ENCODE measurements at places on chromosomes 11 and 22. TPM values are rescaled to one million over a fixed set of nuclear protein-coding genes. Genes with fewer than 3 reads are reported as not detected.

DNA sequence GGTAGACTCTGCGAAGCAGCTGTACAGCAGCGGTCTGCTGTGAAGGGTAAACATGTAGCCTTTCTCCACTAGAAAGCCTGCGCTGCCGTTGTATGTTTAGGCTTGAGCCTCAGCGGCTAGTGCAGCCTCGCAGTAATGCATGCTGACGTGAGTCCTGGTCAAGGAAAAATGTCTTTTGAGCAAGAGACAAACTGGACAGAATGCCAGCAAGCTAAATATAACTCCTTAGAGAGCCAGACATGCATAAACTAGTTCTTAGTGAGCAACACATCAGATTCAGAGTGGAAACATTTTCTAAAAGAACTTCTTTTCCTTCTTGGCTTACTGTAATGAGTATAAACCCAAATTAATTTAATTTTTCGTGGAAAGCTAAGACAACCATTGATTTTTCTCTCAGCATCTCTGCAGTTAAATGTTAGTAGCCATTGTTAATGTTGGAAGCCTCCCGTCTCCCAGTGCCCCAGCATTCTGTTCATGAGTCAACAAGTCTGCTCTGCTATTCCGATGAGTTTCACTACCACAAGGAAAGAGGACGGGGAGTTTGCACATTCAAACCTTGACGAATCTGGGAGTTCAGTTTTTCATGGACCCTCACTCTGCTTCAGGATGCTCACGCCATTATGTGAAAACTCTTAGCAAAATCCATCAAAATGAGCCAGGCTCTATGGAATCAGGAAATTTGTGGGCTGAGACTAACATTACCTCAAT is 51.4 kb downstream of the JAM3 start:
- DNase-seq: peak; percentile 82

DNA sequence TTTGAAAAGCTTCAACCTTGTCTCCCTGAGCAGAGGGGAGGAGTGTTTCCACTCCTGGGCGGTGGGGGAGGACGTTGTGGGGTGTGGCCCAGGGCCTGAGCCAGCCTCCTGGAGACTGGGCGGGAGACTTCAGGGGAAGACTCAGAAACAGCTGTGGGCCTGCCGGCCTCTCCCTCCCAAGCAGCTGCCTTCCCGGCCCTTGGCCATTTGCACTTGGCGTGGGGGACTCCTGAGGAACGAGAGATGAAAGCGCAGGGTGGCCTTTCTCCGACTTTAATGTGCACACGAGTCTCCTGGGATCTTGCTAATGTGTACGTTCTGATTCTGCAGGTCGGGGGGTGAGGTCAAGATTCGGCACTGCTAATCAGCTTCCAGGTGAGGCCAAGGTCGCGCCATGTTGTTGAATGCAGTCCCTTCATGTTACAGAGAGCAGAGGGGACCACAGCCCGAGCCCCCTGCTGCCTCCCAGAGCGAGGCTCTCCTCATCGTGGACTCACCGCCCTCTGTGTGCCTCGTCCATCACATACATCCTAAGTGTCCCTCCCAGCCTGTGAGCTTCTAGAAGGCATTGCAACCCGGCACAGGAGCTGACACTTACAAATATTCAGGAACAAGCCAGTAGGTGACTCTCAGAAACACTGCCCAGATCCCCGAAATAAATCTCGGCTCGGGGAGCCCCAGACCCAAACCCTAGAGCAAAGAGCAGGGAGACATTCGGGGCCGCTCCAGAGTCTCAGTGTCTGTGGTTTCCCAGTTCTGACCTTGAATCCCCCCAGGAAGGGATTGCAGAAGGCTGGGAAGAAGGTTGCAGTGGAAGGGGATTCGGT is 7.7 kb downstream of the LIF start:
- no peak for DNase-seq

GRCh38 chr11:27237643-27238042 is 125.4 kb downstream of the CCDC34 start:
- no peak for DNase-seq

- peak; percentile 26 for DNase-seq
These were observed 1.3 kb upstream of the UCP2 start for GRCh38 chr11:73983741-73984538.

GRCh38 chr22:49202226-49202625 is 625.4 kb downstream of the BRD1 start:
- DNase-seq: no peak

DNA sequence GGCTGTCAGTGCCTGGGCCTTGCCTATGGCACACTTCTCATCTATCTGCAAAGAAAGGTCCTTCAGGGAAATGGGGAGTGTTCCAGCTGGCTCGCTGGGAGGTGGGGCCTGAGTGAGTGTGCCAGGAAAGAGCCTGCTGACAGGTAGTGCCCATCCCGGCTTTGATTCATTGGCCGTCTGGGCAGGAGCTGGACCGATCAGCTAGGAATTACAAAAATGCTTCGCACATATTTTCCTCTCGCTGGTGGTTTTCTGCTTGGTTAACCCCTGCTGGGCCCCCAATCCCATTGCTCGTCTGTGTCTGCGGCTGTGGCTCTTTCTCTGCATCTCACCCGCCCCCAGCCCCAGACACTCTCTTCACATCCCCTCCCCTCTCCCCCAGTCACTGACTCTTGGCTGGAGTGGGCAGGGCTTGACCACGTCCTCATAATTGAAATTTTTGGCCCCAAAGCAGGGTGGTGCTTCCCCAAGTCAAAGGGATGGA is 10.8 kb downstream of the LIF start:
- DNase-seq: no peak

GRCh38 chr22:49141761-49142160 is 685.9 kb downstream of the BRD1 start:
- no peak for DNase-seq

DNA sequence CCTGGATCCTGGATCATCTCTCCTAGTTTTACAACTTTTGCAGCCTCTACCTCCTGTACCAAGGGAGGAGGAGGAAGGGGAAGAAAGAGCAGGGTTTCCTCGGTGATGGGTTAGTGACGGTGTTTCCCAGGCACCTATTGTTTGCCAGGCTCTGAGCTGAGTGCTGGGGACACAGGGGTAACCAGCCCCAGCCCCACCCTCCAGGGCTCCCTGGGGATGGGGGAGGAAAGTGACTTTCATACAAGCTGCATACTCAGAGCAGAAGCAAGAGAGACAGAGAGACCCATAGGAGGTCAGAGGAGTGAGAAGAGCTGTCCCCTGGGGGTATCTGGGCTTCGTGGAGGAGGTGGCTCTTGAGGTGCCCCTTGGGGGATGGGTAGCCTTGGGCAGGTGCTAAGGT is 89.4 kb upstream of the THY1 start:
- DNase-seq: no peak

- DNase-seq: peak; percentile 83
These were observed 85.5 kb downstream of the RCN1 start for GRCh38 chr11:32176223-32176934.

DNA sequence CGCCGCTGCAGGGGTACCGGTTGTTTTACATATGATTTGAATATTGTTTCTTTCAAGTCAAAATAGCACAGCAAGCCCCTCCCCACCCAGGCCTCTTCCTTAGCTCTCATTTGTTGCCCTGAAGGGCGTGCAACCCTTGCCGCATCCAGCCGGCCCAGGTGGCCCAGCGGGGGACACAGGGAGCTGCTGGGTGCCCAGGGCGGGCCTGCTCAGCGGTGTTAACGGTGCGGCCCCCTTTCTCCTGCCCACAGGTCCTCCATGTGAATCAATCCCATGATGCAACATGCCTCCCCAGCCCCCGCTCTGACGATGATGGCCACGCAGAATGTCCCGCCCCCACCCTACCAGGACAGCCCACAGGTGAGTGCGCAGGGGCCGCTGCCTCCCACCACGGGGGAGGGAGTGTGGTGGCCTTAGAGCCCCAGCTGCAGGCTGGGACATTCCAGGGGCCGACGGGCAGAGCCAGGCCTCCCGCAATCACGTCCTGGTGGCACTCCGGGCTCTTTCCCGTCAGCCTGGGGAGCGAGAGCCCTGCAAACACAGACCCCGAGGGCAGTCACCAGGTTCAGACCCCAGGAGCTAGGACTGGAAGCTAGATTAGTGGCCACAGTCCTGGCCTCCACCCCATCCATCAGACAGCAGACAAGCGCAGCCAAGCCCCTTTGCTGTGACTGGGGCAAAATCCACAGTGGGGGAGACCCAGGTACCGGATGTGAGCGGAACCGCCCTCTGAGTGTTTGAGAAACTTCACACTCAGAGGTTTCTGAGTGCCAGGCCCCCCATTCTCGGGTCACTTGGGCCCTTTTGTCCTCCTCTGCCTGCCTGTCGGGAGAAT is 144.8 kb downstream of the FEZ1 start:
- DNase-seq: peak; percentile 28

- DNase-seq: peak; percentile 93
These were observed at the start of gene RHOG for GRCh38 chr11:3840870-3841425. Gene RHOG, minus strand, starts transcription at chr11:3840959. Its CDS starts 12,821 bp downstream, at chr11:3828138.

DNA sequence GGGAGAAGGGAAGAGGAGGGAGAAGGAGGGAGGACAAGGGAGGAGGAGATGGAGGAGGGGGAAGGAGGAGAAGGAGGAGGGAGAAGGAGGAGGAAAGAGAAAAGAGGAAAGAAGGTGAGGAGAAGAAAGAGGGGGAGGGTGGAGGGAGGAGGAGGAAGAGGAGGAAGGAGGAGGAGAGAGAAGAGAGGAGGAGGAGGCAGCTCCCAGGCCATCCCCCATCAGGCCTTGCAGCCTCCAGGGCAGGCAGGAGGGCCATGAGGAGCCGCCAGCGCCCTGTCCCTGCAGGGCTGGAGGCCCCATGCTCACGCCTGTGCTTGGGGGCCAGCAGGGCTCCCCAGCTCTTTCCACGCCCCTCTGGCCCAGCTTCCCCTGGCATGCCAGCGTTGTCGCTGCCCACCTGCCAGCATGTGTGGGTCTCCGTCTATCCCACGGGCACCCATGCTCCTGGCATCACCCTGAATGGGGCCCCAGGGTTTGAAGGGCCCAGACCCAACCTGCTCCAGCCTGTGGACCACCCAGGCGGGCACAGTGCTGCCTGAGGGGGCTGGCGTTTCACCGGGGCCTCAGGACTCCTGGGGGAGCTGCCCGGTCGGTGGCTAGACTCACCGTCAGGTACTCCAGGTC is 5.2 kb downstream of the TSPAN32 start:
- peak; percentile 70 for DNase-seq

The DERL3 gene
- 3.9 TPM for total RNA-seq

The SLC15A3 gene
- total RNA-seq: 35.4 TPM

The MYEOV gene
- 0.52 TPM for total RNA-seq

The TPBGL gene
- total RNA-seq: 0.30 TPM
